A172 (cell line): ENCODE measurements at places on chromosomes 7 and 10.

DNA sequence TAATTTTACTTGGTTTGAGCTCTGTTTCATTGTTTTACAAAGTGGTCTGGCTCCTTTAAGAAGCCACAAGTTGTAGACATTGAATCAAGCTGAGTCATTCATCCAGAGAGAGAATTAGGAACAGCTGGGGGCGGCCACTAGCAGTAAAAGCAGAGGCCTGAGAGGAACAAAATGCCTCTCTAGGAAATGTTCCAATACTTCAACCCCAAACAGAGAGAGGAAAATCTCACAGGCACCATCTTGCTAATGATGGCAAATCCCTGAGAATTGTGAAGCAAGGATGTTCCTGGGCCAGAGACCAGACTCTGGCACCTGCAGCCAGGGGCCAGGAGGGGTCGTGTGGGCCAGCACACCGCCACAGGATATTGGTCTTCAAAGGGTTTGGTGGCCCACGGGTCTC, 26.5 kb upstream of the TRIL start:
- peak; percentile 87 for DNase-seq

DNA sequence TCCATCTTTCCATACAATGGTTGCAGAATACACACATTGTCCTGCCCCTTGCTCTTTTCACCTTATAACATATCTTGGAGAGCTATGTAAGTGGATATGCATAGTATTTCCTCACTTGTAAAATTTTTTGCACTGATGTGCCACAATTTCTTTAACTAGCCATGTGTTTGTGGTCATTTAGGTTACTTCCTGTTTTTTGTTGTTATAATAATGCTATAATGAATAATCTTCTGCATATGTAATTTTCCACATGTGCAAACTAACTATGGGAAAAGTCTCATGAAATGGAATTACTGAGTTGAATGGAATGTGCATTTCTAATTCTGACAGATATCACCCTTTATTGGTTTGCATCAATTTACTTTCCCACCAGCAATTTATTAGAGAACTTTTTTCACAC, 2.8 kb downstream of the TAS2R41 start:
- DNase-seq: no peak

GRCh38 chr10:128067691-128068397, 58.4 kb downstream of the MKI67 start:
- no peak for DNase-seq

DNA sequence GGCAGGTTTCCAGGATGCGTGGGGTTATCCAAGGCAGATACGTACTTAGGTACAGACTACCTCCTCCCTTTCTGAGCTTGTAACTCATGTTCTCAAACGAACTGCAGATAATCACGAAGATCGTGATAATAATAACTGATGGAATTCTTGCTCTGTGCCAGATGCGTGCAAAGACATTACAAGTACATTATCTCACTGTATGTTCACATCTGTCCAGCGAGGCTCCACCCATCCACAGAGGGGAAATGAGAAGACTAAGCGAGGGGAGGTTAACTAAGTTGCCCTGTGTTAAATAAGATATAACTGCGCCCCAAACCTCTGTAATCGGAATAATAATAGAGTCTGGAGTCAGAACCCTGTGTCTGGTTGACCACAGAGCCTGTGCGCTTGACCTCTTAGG, 1.9 kb downstream of the GALNT17 start:
- DNase-seq: no peak

DNA sequence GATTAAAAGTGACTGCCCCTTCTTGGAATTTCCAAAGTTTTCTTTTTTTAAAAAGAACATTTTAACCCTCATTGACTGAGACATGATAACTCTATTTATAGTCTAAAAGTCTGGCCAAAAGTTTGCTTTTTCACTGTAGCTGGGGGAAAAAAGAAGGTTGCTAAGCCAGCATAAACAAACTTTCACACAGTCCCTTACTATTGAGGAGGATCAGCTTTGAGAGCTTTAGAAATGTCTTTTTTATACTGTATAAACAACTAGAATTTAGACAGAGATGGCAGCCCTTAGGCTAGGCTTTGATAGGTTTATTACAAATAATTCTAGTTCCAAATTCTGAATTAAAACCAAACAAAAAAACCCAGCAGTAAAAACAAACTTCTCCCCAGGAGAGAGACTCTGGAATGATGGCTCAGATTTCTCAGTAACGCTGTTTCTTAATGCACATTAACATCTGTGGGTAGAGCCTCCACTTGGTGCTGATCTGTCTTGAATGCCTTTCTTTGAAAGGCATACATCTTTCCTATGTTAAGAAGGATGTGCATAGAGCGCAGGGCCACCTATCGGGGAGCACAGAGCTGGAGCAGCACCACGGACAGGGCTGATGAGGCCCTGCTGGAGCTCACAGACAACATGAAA, 100.9 kb upstream of the PDLIM1 start:
- peak; percentile 46 for DNase-seq

DNA sequence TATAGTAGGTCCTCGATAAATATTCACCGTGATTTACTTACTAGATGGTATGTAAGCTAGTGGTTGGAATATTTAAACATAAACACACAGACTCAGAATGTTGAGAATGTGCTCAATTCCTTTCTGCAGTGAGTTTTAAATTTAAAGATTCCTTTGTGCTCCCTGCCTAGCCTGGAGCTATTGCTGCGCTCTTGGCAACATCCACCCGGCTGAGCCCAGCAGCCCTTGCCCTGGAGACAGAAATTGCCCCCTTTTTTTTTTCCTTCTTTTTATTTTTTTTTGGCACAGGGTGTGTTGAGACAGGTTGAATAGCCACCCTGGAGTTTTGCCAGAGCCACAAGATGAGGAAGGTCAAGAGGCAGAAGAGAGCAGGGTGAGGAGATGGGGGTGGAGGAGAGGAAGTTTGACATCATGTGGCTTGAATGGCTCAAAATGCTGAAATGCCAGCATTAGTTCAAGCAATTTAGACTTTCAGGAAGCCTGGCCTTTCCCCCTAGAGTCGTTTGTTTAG, 180.8 kb downstream of the PRKCQ start:
- peak; percentile 29 for DNase-seq

DNA sequence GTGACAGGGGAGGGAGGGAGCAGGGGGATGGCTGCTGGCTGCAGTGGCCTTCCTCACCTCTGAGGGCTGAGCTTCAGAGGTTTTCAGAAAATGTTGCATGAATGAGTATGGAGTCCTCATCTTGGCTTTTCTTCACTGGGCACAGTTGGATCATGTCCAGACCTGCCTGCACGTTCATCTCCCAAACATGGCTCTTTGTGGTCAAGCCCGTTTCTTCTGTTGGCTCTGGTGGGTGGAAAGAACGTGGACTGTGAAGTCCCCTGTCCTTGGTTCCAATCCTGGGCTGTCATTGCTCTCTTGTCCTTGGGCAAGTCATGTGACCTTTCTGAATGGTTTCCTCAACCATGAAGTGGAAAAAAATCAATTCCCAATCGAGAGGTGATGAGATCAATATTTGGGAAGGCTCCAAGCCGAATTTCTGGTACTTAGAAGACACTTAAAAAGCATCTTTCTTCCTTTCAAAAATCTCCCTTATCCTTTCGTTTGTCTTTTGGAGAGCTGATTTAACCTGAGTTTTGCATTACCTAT, 34.5 kb downstream of the TSPAN14 start:
- DNase-seq: no peak

DNA sequence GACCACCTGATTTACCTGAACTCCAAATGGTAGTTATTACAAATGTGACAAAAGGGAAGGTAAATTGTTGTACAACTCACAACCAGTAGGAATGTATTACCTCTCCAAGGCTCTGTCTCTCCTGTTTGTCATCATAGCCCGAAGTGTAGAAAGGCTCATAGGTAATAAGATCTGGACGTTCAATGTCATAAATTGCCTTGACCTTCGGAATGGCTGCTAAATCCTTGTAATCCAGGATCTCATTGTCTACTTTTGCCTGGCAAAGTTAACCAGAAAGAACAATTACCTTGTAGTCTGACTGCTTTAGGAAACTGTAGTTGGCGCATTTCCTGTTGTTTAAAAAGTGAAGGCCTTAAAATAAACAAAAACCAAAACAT, 68.6 kb upstream of the AFAP1L2 start:
- no peak for DNase-seq

- peak; percentile 8 for DNase-seq
Measured at GRCh38 chr10:124917428-124918190, 24.3 kb upstream of the ZRANB1 start.

GRCh38 chr10:118904286-118904685, 125.2 kb upstream of the NANOS1 start:
- no peak for DNase-seq

DNA sequence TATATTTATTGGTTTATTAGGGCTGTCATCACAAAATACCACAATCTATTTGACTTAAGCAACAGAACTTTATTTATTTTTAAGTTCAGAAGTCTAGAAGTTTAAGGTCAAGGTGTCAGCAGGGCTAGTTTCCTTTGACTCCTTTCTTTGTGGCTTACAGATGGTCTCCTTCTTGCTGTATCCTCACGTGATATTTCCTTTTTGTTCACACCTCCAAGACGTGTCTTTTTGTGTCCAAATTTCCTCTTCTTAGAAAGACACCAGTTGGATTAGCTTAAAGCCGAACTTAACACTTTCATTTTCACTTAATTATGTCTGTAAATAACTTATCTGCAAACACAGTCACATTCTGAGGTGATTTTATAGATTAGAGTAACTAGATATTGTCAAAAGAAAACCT, 631.4 kb upstream of the POT1 start:
- DNase-seq: no peak

DNA sequence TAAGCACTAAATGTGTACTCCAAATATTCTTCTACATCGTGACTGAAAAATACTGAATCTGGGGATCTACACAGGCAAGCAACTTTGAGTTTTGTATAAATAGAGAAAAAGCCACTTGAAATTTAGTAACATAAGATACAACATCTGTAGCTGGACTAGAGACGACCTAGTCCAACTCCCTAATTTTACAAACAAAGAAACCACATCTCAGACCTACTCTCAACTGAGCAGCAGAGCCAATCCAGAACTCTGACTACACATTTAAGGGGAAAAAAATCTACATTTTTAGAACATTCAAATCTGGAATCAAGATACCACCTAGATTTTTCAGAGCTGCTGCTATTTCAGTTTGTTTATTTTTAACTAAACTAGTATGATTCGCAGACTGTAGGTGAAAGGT, 88.9 kb downstream of the CABCOCO1 start:
- no peak for DNase-seq

DNA sequence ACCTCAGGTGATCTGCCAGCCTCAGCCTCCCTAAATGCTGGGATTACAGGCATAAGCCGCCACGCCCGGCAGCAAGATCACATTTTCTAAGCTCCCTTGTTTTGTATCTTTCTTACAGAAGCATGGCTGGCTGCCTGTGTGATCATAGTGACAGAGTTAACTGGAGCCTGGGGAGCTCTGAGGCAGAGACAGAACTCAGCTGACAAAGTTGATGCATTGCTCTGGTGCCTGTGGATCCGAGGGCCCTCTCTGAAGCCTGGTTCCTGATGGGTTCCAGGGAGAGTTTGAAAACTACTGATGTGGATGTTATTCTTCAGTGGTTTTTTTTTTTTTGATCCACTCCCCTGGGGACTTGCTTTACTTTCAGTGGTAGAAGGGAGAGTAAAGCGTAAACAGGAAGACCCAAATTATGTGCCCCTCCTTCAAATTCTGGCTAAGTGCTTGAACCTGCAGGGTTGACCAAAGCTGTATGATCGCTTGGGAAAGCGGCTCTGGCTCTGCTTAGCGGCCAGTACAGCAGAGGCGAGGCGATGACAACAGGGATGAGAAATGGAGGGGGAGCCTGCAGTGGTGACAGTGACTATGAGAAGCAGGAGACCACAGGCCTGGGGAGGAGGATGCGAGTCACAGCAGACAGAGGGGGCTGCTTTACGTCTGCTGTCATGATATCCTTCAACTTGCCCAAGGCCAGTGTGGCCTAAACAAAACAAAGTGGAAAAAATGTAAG, 6.8 kb upstream of the EFCAB10 start:
- DNase-seq: no peak

DNA sequence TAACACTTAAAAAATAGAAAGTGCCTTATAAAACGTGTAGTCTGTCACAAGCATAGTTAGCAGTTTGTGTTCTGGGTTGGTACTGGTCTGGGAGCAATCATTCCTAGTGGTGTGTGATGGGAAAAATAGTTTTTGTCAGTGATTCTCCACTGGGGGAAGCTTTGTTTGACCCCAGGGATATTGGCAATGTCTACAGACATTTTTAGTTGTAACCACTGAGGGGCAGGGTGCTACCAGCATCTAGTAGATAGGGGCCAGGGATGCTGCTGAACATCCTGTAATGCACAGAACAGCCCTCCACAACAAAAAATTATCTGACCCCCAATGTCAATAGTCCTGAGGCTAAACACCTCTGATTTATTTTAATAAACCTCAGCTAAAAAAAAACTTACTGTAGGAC, 51.6 kb upstream of the CREB5 start:
- DNase-seq: no peak

DNA sequence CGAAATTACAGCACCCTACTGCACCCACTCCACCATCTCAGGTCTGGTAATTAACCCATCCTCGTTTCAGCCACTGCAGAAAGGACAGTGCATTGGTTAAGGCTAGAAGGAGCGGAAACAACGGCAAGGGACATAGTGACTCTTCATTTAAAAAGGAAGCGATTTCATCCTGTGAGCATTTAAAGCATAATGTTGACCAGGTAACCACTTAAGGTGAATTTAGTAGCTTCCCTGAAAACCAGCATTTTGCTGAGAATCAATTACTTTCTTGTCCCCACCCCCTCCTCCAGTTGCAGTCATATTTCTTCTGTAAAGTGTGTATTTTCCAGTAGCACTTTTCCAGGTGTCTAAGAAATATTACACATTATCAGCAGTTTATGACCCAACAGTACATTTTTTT, 821 bp upstream of the JAZF1 start:
- DNase-seq: no peak

DNA sequence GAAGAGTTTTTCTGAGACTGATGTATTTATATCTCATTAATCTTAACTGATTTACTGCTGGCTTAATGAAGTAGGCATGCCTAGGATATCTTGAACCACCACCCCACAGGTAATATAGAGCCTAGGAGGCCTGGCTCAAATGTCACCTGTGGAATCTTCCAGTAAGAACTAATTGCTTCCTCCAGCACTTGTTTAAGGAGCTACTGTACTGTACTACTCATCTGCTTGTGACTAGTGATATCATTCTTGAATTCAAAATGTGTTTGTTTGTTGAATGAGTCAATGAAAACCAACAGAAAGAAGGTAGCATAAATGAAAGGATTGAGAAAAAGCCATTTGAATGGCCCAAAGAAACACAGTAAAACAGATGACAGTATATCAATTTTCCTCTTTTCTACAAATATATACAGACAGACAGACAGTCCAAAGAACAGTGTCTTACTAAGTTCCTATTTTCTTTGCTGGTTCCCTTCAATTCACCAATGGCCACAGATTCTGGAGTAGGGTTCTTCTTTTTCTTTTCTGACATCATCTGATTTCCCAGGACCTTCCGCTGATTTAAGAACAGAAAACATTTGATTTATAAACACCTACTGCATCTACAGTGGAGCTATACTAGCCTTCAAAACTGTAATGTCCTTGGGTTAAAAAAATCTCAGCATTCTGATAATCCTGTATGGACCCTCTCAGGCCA, 43.7 kb upstream of the SLIT1 start:
- DNase-seq: no peak

GRCh38 chr10:13099144-13099665, 758 bp upstream of the OPTN start:
- DNase-seq: peak; percentile 70

- DNase-seq: no peak
Measured at GRCh38 chr7:36742911-36743775, 18.8 kb upstream of the AOAH start.

GRCh38 chr7:54543051-54543488, 895 bp downstream of the VSTM2A start:
- peak; percentile 33 for DNase-seq

GRCh38 chr7:141460781-141461715, 90.2 kb upstream of the AGK start:
- DNase-seq: no peak

GRCh38 chr10:132445516-132446194, 48.7 kb downstream of the PWWP2B start:
- DNase-seq: no peak
